ENCODE measurements at places on chromosomes 13 and 19. TPM values are rescaled to one million over a fixed set of nuclear protein-coding genes. Genes with fewer than 3 reads are reported as not detected.
A peak's percentile ranks its signal among the peaks of the same experiment; 100 is the strongest.

Gene ICAM4
- total RNA-seq: not detected

- no peak overlapping the region for H3K4me3 ChIP-seq
- H3K4me1 ChIP-seq: peaks cover 8% of the 10 kb centered on the region
- DNase-seq: no peak
- H3K27me3 ChIP-seq: no peaks in the 10 kb centered on the region
- no peak overlapping the region for H3K27ac ChIP-seq
- H3K36me3 ChIP-seq: no peaks in the 10 kb centered on the region
Observed at GRCh38 chr19:3039641-3040077, 10.6 kb upstream of the TLE2 start.

Gene KCTD15
- total RNA-seq: 52.4 TPM

Gene OR10H4
- not detected for total RNA-seq

DNA sequence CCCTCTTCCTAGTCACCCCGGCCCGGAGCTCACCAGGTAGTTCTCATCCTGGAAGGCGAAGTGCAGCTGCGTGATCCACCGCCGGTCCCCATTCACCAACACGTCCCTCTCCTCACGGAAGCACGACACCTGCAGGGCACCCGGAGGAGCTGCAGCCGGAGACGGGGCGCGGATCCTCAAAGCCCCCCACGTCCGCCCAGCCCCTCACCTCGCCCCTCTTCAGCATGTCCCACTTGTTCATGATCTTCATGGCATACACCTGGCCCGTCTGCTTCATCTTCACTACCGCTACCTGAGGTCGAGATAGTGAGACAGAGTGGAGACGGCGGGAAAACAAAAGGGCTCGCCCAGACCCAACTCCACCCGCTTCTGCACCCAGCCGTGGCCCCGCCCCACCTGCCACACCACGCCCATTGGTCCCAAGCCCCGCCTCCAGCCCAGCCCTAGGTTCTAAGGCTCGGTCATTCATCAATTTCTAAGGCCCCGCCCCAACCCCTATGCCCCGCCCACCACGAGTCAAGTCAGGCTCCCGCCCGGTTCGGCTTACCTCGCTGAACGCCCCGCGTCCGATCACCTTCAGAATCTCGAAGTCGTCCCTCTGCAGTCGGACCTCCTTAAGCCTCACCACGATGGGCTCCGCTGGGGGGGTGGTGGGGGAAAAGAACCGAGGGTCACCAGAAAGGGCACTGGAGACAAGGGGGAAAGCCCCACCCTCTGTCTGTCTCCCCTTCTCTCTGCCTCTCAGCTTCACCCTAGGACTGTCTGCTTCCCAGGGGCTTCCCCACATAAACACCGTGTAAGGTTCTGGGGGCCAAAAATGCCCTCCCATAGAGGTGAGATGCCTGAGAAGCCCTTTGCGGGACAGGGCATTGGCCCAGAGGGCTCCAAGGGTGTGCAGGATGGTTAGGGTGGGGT, 2.8 kb downstream of the DMPK start:
- H3K27ac ChIP-seq: peak overlapping the region; percentile 61
- peak; percentile 92 for DNase-seq
- peaks cover 25% of the 10 kb centered on the region for H3K4me1 ChIP-seq
- peak overlapping the region; percentile 40 for H3K4me3 ChIP-seq
- H3K36me3 ChIP-seq: peaks cover 6% of the 10 kb centered on the region
- H3K27me3 ChIP-seq: no peaks in the 10 kb centered on the region

Gene SPACA4
- total RNA-seq: not detected

Data from breast epithelium (tissue), 4 donors.